ENCODE measurements at places on chromosomes 7 and 10.

DNA sequence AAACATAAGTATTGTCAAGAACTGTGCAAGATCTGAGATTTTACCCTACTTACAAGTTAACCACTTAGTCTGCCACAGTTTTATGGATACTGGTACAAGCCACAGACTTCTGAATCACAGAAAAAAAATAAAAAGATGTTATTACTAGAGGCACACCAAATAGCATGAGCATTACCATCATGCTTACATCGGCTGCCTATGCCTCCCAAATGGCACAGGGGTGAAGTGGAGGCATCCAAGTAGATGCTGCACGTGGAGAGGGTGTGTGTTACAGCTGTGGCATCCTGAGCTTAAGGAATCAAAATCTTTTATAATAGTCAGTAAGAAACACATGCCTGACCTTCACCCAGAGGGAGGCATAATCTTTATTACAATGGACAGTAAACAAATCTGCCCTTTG, 207.8 kb downstream of the TFEC start:
- no peak for DNase-seq

DNA sequence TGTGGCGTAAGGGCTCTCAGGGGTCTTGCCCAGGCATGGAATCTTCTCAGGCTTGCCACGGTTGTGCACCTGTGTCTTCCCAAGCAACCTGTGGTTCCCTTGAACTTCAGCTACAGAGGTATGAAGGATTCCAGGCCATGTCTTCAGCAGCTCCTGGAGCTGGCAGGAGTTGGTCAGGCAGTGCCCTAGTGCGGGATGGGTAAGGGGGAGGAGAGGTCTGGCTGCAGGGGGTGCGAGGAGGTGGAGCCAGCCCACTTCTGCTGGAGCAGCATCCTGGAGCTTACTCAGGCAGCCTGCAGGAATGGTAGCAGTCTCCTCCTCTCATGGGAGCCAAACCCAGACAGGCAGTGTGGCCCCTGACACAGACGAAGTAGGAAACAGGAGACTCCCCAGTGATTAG, 3.8 kb upstream of the TRIL start:
- no peak for DNase-seq

DNA sequence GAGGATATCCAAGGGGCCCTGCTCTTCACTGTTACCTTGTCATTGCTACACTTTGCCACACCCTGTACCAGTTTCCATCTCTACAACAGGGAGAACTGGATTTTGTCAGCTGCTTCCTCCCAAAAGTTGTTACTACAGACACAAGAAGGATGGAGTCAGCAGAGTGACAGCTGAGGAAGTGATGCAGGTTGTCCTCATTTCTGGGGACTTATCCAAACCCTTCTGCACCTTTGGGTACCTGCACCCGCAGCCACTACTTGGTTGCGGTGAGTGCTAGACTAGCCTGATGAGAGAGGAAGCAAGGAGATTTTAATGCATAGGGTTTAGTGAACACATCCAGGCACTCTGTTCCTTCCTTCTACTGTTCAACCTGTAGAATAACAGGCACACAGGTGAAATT, 281.0 kb downstream of the RPS24 start:
- DNase-seq, result no peak

DNA sequence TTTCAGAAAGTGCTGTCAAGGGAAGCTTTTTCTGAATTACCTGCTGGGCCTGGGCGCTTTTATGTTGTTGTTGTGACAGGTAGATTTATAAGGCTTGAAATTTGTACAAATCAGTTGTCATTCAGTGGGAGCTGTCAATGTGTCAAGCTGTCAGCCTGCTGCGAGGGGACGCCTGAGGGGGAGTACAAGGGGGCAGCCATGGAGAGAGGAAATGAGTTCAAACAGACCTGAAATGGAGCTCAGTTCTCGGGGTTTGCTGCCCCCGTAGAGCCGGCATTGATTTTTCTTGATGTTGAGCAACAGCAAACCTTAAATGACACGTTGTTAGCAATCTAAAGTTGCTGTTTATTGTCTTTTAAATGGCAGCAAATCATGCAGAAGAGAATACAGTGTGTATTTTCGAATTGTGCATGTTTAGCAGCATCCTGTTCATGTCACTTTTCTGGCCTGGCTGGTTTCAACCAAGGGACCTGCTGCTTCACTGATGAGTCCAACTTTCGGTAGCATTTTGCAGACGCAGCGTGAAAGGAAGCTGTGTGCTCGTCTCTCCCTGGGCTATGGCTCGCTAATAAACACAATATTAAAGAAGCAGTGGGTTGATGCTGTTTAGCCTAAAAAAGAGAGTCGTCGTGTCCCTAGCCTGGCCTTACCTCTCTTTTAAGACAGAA, 166.5 kb downstream of the LRMDA start:
- DNase-seq, result no peak

DNA sequence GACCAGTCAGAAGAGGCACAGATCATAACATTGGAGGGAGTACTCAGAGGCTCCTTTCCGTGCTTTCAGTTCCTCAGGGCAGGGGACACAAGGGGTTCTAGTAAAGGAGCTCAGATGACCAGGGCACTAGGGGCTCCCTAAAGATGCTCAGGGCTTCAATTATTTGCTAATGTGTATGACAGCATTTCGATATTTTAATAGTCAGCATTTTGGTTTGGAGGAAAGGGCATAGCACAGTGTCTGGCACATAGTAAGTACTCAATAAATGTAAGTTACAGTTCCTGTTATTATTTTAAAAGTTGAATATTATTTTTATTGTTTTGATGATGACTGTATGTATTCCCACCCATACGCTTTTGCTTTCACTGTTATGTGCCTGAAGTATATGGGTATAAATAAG, 260.0 kb downstream of the REEP3 start:
- DNase-seq, result no peak

DNA sequence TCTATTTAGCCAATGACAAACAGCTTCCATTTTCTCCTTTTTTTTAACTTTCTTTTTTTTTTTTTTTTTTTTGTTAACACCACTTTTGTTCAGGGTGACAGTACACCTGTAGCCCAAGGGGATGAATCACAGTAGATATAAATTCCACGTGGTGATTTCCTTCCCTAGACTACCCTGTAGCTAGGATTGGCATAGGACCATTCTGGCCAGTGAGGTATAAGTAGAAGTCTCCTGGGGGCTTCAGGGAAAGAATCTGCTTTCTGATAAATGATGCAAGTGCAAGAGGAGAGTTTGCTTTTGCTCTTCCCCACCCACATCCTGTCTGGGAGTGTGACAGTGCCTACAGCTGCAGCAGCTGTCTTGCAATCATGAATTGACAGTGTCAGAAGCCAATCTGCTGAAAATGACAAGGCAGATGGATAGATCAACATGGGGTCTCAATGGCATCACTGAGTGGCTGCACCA, 63.2 kb upstream of the TOMM7 start:
- DNase-seq, result no peak

- DNase-seq, result peak; percentile 6
Observed at GRCh38 chr10:65950075-65950474, 975.8 kb upstream of the LRRTM3 start.

GRCh38 chr7:5595545-5596045, 172.0 kb upstream of the TNRC18 start:
- peak; percentile 51 for DNase-seq

DNA sequence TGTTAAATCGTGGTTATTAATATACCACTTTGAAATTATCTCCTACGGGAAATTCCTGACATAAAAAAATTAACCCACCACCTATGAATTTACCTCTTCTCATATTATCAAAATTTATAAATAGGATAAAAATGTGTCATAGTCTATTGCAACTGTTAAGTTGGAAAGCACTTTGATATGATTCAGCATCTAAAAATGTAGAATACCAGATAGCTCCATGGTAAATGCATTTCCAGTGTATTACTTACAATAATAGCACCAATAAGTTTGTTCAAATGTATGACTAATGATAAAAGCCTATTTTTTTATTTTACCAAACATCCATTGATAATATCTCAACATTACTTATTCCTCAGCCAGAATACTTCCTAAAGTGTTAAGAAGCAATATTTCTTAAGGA, 13.6 kb upstream of the KCND2 start:
- DNase-seq, result no peak

- DNase-seq, result no peak
Observed at GRCh38 chr10:132873395-132873794, 69.0 kb downstream of the CFAP46 start.

DNA sequence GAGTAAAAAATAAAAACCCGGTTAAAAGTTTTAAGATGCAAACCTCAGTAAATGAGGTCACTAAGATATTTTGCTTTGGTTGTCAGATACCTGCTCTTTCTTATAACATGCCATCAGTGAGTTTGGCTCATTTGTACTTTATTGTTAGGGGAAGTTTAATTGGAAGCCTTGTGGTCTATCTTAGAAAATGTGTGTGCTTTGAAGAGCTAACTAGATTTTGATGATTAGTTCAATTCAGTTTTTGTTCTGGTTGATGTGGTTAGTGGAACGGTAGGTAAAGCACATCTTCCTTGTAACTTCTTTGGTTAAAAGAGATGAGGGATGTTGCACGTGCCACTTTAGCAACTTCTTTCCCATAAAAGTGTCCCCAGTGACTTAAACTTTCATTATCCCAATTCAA, 353.4 kb upstream of the GALNT17 start:
- no peak for DNase-seq

DNA sequence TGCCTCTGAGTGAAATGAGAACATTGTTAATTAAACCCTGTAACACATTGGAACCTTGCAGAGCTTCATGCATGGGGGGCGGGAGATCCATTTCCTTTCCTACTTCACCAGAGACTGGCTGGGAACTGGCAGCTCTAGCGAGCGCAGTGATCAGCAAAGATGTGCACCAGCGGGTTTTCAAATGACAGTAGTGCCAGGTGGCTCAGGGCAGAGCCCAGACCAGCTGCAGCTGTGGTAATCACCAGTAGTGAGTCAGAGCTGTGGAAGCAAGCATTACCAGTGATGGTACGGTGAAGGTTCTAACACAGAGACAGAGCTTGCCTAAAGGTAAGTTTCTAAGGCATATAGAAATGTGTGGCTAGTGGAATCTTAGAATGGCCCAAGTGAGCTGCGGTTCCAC, 1009.7 kb upstream of the CELF2 start:
- DNase-seq, result no peak

GRCh38 chr7:102068846-102069245, 217.8 kb upstream of the SH2B2 start:
- no peak for DNase-seq

- peak; percentile 29 for DNase-seq
Observed at GRCh38 chr7:55245271-55245723, 119.8 kb upstream of the LANCL2 start.

- DNase-seq, result no peak
Observed at GRCh38 chr10:78829565-78829964, 239.2 kb upstream of the ZMIZ1 start.

DNA sequence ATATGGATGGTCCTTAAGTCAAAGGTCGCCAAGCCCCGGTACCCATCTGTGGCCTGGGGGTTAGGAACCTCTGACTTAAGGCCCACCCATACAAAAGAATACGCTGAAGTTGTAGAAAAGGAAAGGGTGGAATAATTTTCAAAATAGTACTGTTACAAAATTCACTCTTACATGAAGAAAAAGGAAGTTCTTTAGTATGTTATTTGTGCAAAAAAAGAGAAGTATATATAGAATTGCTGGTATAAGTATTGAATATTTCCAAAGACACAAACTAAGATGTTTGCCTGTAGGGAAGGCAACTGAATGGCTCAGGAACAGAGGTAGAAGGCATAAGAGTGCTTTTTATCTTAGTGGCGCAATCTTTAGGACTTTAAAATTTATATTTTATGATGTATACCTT, 78.7 kb downstream of the PRLHR start:
- no peak for DNase-seq

DNA sequence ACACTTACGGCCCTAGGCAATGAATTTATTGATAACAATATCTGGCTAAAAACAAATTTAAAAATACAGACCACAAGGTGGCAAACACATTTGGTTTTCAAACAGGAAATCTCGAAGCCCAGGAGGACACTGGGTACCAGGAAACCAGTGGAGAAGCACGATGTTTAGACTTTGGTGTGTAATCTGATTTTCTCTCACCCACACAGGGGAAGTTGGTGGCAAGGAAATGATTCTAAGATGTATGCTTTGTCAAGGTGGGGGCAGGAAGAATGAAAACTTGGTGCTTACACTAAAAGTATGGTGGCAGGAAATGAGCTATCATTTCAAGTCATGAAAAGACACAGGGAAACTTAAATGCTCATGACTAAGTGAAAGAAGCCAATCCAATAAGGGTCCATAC, 113.2 kb upstream of the ANKRD1 start:
- DNase-seq, result no peak

DNA sequence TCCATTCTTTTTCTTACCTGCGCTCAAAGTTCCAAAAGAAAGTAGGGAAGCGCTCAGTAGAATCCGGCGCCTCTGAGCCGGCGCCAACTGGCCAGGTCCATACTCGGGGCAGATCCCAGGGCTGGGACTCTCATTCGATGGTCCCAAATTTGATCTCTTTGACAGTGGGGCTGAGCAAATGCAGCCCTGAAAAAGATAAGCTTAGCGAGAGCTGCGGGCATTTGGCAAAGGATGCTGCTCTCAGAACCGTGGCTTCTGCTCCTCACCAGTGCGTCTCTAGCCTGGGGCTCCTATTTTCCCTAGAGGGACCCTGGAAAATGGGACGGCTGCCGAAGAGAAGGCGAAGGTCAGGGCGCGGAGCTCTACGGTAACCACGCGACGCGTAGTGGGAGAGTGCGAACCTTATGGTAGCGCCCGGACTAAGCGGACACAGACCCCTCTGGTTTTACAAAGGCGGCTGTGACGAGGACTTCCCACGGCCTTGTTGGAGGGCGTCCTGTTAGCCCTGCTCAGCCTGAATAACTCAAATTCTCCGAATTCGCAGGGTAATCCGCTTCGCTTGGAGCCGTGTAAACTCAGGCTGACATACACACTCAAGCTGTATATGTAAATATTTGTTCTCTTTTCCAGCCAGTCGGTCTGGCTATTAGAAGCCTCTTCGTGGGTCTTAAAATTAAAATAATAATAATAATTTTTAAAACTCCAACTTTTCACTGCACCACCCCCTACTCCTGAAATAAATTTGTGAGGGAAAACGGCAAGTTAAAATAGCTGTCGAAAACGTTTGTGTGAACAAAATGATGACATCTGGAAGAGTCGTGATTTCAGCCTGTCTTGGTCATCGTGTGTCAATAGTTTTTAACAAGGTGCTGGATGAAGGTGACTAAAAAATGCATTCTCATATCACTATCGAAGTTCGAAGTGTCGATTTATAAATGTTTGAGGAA, 869 bp upstream of the TBX20 start:
- DNase-seq, result no peak

- peak; percentile 84 for DNase-seq
Observed at GRCh38 chr7:115297656-115298055, 375.8 kb downstream of the MDFIC start.

GRCh38 chr10:74835963-74836362, 9.6 kb downstream of the KAT6B start:
- no peak for DNase-seq

GRCh38 chr7:90605055-90605454, 8.9 kb downstream of the CDK14 start:
- DNase-seq, result no peak

DNA sequence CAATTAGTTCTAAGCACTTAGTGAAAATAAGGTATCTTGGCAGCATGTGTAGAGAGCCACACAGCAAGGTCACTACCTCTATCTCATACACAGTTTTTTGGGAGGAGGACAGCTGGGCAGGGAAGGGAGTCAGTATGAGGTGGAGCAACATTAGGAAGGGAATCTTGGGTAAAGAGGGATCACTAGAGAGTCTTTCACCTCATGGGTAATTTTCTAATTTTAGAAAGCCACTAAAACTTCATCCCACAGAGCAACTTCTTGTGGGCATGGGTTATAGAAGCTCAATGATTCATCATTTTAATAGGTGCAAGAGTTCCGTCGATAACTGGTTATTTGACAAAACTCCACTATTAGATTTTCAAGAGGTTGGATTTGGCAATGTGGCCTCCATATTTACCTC, 2.5 kb downstream of the NRAP start:
- no peak for DNase-seq

- DNase-seq, result no peak
Observed at GRCh38 chr7:103380395-103381191, 33.1 kb downstream of the PSMC2 start.

Measured in fibroblast of skin of left quadriceps (primary cell).